ENCODE measurements at places on chromosomes 7 and 10. TPM values are rescaled to one million over a fixed set of nuclear protein-coding genes. Genes with fewer than 3 reads are reported as not detected.

- no peak for DNase-seq
Measured at GRCh38 chr10:63603709-63604445, 82.7 kb downstream of the REEP3 start.

GRCh38 chr7:136492366-136492765 is 376.1 kb upstream of the CHRM2 start:
- no peak for DNase-seq

GRCh38 chr10:17685233-17685840 is 41.4 kb downstream of the STAM start:
- DNase-seq, result no peak

GRCh38 chr10:89173075-89173474 is 34.0 kb downstream of the CH25H start:
- DNase-seq, result no peak

The TUBB8 gene
- not detected for total RNA-seq

The ZPBP gene
- not detected for total RNA-seq

The SPDYE8 gene
- total RNA-seq, result not detected

The VAX1 gene
- total RNA-seq, result 1.3 TPM
